ENCODE measurements at places on chromosomes 5 and 9.

DNA sequence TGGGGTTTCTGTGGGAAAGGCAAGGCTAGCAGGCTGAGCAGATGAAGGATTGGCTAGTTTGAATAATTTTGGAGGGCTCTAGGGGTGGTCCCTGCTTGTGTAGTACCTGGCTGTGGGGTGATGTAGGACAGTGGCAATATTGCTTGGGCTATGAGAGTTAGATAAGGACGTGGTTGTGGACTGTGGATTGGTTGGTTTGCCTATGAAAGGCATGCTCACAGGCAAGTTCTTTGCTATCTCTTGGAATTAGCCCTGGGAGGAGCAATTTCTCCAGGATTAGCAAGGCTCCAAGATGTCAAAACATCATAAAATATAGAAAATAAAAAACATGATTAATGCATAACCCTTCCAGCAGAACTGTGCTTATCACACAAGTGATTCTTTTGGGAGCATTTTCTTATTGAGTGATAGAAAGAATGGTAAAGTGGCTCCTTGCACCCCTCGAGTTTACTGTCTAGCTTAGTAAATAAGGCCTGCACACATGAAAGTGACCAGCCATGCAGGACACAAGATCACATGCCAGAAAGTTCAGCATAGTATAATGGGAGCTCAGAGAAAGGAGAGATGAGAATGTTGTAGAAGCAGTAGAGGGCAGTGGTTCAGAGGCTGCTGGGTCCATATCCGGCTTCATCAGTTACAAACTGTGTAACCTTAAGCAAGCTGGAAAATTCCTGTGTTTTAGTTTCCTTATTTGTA lies 13.8 kb downstream of the AOPEP start:
- DNase-seq, result no peak

DNA sequence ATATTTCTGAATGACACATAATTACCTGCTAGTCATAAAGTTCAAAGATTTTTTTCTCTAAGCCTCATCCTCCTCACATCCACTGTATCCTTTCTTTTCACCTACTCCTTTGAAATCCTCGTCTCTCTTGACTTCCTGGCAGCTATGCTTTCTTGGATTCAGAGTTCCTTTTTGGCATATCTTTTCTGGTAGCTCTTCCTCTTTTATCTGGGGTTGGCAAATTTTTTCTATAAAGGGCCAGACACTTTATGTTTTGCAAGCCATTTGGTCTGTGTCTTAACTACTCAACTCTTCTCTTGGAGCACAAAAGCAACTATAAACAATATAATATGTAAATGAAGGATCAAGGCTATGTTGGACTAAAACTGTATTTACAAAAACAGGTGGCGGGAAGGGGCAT lies 197.5 kb downstream of the KIAA0825 start:
- no peak for DNase-seq

- no peak for DNase-seq
Observed at GRCh38 chr5:10102706-10103497, 146.8 kb downstream of the ATPSCKMT start.

DNA sequence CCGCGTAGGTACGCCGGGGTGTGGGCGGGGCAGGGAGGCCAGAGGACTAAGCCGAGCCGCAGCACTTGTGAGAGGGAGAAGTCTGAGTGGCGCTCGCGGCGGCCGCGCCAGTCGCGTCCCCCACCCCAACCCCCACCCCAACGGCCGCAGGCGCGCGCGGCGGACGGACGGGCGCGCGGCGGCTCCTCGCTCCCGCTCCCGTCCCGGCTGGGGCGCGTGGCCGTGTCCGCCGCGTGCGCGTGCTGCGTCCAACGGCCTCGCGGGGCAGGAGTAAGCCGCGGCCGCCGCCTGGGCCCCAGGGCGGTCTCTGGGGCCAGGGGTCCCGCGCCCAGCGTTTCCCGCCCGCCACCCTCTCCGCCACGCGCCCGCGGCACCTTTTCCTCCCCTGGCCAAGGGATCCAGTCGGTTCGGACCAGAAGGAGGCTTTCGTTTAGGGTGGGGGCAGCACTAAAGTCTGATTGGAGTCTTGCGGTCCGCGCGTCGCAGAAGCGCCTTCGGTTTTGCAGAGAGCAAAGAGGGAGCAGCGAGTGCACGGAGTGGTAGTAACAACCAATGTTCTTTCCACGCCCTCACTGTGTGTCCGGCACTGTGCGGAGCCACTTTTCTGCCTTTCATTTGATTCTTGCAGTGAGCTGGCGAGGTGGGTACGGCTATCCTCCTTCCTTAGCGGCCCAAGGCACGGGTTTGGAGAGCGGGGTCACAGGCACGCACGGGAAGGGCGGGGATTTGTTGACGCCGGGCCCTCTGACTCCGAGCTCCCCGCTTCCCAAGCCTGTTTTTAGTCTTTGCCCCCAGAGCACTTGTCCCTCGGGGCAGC lies 483 bp downstream of the G3BP1 start:
- peak; percentile 84 for DNase-seq

DNA sequence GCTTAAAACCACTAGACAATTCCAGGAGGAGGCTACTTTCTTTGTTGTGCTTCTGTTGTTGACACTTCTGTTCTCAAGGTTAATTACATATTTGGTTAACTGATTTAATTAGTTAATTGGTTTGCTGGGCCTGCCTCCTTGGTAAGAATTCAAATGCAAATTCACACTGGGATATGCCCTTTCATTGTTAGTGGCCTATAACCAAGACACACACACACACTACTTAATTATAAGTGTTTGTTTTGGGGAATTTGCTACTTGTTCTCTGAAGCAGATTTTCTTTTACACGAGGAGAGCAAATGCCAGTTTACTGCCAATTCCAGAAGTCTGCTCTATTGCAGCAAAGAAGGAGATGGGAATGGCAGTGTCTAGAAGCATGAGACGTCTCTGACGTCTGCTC lies 101.6 kb upstream of the BASP1 start:
- no peak for DNase-seq

GRCh38 chr5:56028708-56029107 lies 33.9 kb upstream of the IL6ST start:
- no peak for DNase-seq

DNA sequence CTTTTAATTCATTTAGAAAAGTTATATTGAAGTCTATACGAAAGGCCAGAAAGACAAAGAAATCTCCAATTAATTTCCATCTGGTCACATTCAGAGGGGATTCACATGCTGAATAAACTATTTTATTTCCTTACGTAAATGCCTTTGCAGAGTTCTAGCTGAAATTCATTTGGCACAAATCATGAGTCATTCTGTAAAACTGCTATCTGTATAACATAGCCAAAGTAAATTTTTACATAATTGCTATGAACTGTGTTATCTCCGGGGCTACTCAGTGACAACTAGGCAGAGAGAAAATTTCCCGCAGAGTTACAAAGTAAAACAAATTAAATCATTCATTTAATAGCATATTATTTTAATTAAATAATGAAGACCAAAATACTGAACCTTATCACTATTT lies 463.2 kb upstream of the ADAMTS16 start:
- DNase-seq, result no peak

- DNase-seq, result no peak
Observed at GRCh38 chr5:68484307-68485068, 268.9 kb downstream of the PIK3R1 start.

DNA sequence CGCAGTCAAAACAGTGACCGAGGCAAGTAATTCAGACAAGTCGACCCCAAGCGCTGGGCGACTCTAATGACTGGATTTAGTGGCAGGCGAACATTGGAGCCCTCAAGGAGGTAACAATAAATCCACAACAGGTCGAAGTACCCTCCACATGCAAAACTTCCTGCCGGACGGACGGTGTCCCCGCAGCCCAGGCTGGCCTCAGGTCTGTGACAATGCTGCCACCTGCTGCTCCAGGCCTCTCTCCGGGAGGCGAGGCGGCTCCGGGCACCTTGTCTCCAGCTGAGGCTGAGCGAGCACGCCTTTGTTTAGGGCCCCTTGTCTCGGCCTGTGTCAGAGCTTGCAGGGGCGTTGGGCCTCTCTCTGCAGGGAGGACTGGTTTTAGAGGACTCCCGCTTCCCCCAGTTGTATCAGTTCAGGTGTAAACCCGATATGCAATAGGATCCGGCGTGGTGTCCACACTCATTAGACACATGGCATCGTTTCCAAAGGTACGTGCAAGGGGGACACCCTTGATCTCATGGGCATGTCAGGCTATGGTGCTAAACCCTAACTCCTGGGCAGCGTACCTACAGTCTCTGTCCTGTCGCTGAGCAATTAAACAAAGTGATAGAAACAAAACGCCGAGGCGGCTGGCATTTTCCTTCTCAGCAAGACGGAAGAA lies 628.0 kb upstream of the ADAMTS16 start:
- no peak for DNase-seq

DNA sequence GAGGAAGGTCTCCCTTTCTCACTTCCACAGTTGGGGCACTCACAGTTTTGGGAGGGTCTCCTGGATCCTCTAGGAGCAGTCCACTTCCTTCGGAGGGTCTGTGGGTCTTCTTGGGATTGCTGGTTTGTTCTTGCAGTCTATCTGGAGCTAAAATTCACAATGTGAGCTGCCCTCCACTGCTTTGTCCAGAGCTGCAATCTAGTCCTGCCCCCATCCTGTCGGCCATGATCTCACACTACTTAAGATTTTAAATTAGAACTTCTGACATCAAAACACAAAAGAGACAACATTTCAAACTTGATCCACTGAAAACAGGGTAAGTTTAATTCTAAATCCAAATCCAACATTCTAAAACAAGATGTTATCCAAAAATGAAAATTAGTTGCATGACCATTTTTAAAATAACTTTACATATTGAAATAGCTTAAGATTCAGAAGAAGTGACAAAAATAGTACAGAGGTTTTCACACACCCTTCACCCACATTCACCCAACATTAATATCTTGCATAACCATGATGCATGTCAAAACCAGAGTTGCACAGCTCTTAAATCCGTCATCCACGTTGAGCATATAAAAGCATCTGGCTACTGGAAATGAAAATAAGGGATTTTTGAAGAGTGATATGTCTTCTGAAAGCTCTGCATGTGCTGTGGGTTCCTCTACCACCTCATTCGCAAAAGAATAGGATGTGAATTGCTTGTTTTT lies 113.7 kb upstream of the EPB41L4A start:
- DNase-seq, result no peak

GRCh38 chr5:143680672-143681259 lies 131.2 kb upstream of the HMHB1 start:
- no peak for DNase-seq

DNA sequence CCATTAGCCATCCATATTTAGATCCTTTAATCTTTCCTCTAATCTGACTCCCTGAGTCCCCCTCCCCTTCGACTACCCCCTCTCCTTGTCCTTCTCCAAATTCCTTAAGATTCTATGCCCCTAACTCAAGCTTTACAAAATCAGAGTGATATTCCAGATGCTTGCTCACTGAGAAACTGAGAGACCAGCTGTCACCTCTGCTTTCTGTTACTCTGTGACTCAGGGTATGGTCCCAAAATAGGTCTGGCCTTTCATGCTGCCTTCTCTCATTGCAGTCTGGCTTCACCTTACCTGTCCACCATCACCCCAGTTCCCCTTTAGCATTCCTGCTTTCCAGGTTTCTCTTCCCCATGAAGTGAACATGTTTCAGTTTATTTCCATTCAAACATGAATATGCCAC lies 383.3 kb upstream of the SLC30A5 start:
- no peak for DNase-seq

DNA sequence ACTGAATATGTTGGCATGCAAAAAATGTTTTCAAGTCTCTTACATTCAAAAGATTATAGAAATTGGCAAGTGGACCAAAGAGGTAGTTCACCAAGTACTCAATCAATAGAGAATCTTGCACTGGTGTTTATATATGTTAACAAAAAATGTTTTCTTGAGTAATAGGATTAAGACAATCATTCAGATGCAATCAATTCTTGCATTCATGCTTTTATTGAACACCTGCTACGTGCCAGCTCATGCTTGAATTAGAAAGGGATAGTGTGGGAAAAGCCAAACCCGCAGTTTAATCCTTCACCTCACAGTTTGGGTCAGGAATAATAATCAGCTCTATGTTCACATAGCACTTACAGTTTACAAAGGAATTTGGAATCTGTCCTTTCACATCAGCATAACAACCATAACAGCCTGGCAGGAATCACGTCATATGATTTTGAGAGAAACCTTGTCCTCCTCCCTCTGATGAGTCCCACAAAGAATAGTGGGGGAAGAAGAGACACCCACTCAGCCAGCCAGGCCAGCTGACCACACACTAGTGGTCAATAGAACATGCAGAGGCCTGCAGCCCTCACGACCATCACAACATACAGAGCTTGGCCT lies 36.8 kb upstream of the FRRS1L start:
- DNase-seq, result no peak
